ENCODE measurements at places on chromosomes 1 and 21.

- no peak for DNase-seq
Observed at GRCh38 chr1:22547818-22548462, 15.3 kb upstream of the EPHA8 start.

DNA sequence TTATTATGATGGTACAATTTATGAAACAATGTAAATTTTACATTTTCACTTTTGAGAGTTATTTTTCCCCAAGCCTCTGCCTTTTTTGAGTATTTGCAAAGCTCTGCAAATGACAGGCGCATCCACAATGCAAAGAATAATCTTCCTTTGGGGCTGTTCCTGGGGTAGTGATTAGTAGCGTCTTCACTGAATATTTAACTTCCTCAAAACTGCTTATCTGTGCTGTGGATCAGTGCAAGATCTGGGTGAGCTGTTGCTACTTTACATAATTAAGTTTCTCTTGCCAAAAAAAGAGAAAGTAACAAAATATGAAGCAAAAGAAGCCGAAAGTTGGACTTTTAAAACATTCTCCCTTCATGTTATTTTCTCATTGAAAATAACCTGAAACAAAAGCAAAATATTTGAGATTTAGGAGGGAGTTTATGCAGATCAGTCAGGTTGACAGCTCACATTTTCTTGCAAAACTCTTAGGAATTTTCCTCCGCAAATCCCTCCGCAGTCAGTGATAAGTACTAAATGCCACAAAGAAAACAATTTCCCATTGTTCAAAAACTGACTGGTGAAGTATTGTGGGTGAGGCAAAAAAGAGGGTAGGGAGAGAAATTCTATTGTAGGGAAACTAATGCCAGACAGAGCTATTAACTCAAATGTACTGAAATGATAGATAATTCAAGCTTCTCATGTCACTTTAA is 276.4 kb upstream of the B3GALT2 start:
- peak; percentile 56 for DNase-seq

GRCh38 chr1:182634306-182635072 is 30.3 kb upstream of the RGS16 start:
- no peak for DNase-seq

- no peak for DNase-seq
Observed at GRCh38 chr1:245260110-245260882, 105.5 kb downstream of the KIF26B start.

DNA sequence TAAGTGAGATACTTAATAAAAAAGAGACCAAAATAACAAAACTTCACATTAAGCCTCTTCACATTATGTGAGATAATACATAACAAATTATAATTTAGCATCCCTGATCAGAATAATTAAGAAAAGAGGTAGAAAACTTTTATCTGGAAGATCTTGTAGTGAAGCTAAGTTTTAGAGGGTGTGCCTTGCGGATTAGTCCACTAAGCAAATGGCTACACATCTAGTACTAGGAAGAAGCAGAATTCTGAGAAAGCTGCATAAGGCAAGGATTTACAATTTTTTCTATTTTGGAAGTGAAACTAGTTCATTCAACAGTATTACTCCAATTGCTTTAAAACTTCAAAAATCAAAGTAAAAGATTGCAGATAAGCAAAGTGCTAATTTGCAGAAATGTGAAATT is 3.5 kb downstream of the YOD1 start:
- DNase-seq: no peak
